Stimulated activated CD4-positive, alpha-beta T cell treated with anti-CD3 and anti-CD28 coated beads, TNF-alpha, amount 100 ng/mL, for 4 hours (primary cell): ENCODE measurements at places on chromosomes 6 and 20.

DNA sequence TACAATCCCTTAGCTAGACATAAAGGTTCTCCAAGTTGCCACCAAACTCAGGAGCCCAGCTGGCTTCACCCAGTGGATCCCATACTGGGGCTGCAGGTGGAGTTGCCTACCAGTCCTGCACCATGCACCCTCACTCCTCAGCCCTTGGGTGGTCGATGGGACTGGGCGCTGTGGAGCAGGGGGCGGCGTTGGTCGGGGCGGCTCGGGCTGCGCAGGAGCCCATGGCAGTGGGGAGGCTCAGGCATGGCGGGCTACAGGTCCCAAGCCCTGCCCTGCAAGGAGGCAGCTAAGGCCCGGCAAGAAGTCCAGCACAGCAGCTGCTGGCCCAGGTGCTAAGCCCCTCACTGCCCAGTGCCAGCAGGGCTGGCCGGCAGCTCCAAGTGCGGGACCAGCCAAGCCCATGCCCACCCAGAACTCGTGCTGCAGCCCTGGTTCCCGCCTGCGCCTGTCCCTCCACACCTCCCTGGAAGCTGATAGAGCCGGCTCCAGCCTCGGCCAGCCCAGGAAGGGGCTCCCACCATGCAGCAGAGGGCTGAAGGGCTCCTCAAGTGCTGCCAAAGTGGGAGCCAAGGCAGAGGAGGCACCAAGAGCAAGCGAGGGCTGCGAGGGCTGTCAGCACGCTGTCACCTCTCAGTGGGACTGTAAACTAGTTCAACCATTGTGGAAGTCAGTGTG is 912.1 kb downstream of the PHF3 start:
- DNase-seq, result no peak

- DNase-seq, result no peak
Observed at GRCh38 chr6:160124007-160124406, 2.4 kb downstream of the SLC22A1 start.

GRCh38 chr6:5754904-5755303 is 251.8 kb downstream of the NRN1 start:
- DNase-seq, result no peak

GRCh38 chr6:90025523-90026061 is 131.3 kb downstream of the GJA10 start:
- DNase-seq, result peak; percentile 28

GRCh38 chr20:40335901-40336351 is 353.1 kb downstream of the MAFB start:
- DNase-seq, result no peak

DNA sequence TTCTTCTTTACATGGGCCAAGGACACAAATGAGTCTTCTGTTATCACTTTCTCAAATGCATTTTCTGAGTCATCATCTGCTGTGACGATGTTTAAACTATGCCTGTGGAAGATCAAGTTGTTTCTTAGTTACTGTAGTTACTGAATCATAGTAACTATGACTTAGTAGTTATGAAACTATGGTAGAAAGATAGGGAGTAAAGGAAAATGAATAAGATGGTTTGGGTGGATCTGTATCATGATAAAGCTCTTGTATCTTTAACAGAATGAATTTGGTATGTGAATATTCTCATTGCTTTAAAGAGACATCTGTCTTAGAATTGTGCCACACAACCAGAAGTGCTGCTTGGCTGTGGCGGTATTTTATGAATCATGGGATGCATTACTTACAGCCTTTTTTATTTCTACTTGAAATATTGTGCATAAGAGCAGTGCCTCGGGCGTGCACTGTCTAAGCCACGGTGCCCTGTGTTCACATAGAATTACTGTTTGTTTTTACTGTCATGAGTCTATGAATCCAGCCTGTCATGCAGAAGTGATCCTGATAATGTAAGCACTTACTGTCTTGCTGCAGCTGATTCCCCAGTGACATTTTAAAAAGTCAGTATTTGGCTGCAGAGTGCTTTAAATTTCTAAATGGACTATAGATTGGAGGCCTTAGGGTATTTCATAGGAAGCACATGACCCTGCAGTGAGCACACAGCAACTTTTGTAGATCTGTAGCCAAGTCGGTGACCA is 215.2 kb downstream of the TMEM242 start:
- DNase-seq, result no peak

DNA sequence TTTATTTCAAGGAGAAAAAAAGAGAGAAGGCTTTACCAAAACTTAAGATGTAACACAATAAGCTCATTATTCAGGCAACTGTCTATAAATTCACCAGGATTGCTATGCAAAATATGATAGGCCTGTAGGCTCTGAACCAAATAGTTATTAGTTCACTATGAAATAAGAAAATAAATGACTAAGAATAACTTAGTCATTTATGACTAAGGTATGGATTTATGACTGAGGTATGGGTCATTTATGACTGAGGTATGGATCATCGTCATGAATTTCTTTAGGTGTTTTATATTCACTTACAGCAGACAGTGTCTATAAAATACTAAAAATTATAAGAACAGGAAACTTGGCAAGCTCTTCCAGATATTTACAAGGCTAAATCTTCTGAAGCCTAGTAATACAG is 52.1 kb upstream of the SNX9 start:
- no peak for DNase-seq

DNA sequence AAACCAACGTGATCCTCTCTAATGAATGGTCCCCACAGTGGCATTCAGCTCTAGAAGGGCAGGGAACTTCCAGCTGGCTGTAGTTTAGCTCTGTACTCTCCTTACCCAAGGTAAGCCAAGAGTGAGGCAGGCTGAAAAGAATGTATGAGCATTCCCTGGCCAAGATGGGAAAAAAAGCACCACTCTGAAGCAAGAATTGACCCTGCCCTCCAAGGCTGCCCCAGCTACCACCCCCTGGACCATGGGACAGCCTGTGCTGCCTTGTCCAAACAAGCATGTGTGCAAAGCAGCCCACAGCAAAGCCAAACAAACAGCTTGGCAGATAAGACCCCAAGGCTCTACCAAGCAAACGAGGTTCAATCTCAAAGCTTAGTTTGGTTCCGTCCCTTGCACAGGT is 73.9 kb downstream of the GFOD1 start:
- DNase-seq, result no peak

GRCh38 chr6:165403006-165403595 is 93.7 kb upstream of the C6orf118 start:
- DNase-seq, result no peak

DNA sequence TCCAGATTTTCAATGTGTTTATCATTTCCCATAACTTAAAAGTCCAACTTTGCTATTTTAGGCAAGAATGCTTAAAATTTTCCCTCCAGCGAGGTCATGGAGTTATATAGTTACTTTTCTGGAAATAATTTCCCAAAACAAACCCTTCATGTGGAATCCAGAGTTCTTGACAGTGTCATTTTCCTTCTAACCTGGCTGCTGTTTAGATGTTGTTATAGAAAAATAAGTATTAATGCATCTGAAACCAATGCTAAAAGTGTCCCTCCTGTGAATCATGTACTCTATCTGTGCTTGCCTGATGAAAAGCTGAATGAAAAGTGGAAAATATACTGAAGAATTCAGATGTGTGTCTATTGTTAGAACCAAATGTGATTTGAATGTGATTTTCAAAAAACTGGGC is 245.3 kb upstream of the HSF2 start:
- DNase-seq, result no peak
